Left forelimb (tissue), 1 donor: ENCODE measurements at places on chromosomes 16 and 17.
A peak's percentile ranks its signal among the peaks of the same experiment; 100 is the strongest.

- no peak for DNase-seq
Measured at GRCh38 chr17:81888988-81889595, 2.3 kb downstream of the ALYREF start.

GRCh38 chr16:82506692-82507670 is 119.8 kb upstream of the CDH13 start:
- no peak for DNase-seq

- DNase-seq = no peak
Measured at GRCh38 chr16:87276091-87276701, 41.0 kb downstream of the C16orf95 start.

DNA sequence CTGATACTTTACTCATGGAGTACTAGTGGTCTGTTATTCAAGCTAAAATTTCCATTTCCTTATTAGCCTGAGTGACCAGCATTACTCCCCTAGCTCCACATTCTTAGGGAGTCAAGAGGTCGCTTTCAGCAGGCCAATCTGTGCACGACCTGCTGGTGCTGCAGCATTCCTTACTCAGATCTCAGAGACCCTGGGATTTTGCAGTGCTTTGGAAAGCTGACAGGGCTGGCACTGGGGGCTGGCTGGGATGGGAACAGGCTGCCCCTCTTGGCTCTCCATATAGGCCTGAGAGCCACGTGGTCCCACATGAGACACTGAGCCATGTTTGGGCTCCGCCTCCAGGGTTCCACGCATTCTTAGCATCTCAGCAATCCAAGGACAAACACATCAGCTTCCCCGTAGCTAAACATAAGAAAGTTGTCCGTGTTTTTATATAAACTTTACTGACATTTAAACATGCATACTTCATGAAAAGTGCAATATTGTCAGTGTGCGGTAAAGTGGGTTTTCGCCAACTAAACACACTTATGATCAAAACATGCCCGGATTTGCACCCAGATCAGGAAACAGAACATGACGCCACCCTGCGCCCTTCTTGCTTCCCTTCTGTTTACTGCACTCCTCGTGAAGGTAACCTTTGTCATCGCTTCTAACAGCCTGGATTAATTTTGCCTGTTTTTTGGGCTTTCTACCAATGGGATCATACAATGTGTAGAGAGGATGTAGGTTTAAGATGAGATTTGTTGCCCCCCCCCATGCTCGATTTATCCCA is 254.5 kb upstream of the CACNG5 start:
- DNase-seq = no peak

DNA sequence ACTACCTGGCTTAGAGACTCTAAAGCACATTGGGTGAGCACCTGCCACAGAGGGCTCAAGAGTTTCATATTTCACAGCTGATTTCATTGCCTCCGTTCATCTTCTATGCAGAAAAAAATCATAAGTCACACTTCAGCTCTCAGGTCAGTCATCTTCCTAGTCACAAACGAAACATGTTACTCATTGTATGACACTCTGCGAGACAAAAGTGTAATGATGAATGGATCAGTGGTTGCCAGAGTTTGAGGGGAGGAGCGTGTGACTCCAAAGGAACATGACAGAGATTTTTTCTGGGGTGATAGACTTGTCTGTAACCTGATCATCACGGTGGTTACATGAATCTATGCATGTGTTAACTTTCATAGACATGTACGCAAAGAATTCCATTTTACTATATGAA is 195.2 kb upstream of the CNTNAP4 start:
- DNase-seq = no peak

- no peak for DNase-seq
Measured at GRCh38 chr17:3539881-3540540, 17.6 kb downstream of the TRPV3 start.

GRCh38 chr16:67084345-67085028 is 25.3 kb upstream of the PHAF1 start:
- no peak for DNase-seq

DNA sequence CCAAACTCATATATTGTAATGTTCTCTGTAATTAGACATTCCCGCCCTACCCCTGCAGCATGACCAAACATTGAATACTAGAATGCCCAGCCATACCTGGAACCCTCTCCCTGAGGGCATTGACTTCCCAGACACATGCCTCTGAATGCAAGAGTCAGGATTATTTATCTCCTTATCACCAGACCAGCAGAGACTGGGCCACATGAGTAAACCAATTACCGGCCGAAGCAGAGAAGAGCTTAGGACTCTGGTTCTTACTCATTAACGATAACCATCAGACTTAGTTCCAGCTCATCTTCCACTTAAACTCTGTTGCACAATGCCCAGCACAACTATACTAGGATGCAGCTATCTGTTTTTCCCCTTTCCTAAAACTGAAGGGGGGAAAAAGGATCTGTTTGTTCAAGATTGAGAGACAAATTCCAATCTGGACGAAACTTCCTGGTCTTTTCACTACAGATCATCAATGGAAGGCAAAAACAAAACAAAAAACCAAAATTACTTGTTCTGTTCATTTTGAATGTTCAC is 88.2 kb upstream of the CORO6 start:
- no peak for DNase-seq

- DNase-seq = no peak
Measured at GRCh38 chr17:75380750-75381149, 24.7 kb downstream of the GRB2 start.

DNA sequence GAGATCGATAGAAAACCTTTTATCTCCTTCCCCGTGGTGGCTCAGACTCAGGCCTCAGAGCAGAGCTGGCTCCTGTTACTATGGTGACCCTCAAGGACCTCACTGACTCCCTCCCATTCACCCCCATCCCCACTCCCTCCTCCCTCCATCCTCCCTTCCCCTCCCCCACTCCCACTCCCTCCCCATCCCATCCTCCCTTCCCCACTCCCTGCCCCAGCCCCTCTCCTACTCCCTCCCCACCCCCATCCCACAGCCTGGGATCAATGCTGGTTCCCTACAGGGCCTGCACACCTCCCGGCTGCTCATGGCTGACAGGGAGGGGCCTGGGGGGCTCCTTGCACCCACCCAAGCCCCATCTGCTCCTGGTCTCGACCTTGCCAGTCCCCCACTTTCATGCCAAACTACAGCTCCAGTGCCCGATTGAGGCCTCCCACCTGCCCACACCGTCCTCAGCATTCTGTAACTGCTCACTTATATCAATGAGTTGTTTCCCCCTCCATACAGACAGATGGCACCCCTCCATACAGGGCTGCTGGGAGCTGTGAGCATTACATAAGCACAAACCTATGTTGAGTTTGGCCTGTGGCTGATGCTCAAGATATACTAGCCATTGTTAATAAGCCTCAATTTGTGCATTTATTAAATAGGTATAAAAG is 11.6 kb upstream of the RAI1 start:
- no peak for DNase-seq

DNA sequence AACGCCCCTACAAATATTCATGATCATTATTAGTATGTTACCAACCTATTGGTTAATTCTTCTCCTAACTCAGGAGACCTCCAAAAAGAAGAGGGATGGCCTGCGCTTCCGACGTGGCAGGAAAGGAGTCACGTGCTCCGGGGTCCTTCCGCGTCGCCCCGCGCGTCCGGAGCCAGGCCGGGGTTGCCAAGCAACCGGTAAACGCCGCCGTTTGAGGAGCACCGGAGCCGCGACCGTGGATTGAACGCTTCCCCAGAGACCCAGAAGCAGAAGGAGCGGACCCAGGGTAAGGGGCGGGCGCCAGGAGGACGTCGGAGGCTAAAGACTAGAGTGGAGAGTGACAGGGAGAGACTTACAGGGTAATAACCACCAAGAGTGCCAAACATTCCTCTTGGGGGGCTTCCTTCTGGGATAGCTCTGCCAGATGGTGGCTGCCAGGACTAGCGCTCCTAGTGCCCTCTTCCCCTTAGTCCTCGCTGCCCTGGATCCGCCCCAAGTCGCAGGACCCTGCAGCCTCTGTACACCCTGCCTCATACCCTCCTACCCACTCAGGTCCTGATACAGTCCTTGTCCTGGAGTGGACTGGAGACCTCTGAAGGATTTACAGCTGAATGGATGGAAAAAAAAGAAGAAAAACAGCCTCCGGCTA is at the start of gene DNAI2:
TSS of gene DNAI2 (plus strand) at position 175 of the 649 bp plus-strand sequence. CDS start 7,584 bp downstream, outside the sequence.
- no peak for DNase-seq

DNA sequence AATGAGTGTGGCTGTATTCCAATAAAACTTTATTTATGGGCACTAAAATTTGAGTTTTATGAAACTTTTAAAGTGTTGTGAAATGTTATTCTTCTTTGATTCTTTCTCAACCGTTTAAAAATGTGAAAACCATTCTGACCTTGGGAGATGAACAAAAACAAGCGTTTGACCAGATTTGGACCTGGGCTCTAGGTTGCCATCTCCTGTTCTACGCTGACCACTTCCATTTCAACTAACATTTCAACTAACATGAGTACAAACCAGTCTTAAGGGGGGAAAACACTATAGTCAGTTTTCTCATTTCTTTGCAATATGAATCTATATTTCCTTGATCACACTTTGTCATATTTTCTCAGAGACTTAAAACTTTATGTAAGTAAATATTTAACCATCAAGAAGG is 118.4 kb upstream of the IRX5 start:
- DNase-seq = no peak

- no peak for DNase-seq
Measured at GRCh38 chr17:49382556-49382955, 20.5 kb upstream of the ZNF652 start.

DNA sequence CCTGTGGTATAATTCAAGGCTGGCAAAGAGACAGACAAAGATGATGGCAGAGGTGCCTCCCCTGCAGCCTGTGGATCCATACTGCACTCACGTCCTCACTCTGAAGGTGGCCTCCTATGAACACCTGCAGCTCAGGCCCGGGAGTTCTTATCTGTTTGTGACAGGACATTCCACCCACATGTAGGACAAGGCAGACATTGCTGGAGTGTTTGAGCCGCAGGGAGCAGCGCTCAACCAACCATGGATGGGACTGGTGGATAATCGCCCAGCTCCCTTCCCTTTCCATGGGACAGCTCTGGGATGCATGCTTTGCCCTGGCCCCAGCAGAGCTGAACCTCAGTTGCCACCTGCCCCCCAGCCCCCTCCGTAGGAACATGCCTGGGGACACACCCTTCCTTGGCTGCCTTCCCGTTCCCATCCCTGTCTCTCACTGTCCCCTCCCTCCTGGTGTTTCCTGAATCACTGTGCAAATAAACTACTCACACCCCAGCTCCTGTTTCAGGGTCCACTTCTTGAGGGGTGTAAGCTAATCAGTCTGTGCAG is 22.2 kb downstream of the ITPRIPL2 start:
- DNase-seq = no peak

- DNase-seq = no peak
Measured at GRCh38 chr16:8549843-8550412, 40.4 kb downstream of the TMEM114 start.

DNA sequence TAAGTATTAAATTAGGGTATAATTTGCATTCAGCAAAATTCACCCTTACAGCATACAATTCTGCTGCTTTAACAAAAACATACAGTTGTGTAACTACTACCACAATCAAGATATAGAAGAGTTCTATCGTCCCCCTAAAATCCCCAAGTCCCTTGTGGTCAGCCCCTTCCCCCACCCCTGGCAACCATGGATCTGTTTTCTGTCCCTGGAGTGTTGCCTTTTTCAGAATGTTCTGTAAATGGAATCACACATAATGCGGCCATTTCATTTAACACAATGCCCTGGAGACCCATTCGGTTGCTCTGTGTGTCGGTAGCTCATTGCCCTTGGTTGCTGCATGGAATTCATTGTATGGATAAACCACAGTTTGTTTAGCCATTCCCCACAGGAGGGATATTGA is 190.2 kb downstream of the IRX5 start:
- DNase-seq = no peak

DNA sequence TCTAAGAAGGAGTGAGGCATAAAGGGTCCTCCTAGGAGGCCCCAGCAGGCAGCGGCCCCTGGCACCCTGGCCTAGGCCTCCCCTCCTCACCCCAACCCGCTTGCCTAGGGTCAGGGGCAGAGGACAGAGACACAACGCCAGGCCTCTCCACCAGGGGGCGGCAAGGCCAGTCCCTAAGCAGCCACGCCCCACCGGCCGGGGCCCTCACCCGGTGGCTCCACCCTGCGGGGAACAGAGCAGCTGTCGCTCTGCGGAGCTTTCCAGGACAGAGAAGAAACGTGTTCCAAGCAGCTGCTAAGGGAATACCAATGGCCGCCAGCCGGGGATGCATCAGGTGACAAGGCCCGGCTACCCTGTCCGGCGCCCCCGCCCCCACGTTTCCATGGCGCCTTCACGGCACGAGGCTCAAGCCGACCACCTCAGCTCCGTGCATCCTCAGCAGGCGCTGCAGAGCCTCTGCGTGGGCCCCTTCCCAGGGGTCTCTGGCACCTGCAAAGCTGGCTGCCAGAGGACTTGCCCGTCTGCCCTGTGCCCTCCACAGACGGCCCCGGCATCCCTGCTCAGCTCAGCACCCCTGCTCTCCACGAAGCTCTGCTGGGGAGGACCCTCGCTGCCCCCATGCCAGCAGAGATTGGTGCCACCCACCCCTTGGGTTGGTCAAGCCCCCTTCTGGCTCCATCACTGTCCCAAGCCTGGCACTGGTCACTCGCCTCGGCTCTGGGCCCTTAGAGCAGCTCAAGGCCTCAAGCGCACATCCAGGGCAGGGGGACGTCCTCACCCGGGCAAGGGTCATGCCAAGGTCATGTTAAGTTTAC is 5.6 kb downstream of the ZNF598 start:
- DNase-seq = peak; percentile 91

GRCh38 chr17:53234138-53234537 is 588.6 kb upstream of the KIF2B start:
- no peak for DNase-seq

- no peak for DNase-seq
Measured at GRCh38 chr17:67489273-67489672, 112.2 kb downstream of the PITPNC1 start.

- no peak for DNase-seq
Measured at GRCh38 chr16:62224646-62225209, 188.5 kb upstream of the CDH8 start.

GRCh38 chr16:11355862-11356261 is 10.6 kb downstream of the RMI2 start:
- no peak for DNase-seq

DNA sequence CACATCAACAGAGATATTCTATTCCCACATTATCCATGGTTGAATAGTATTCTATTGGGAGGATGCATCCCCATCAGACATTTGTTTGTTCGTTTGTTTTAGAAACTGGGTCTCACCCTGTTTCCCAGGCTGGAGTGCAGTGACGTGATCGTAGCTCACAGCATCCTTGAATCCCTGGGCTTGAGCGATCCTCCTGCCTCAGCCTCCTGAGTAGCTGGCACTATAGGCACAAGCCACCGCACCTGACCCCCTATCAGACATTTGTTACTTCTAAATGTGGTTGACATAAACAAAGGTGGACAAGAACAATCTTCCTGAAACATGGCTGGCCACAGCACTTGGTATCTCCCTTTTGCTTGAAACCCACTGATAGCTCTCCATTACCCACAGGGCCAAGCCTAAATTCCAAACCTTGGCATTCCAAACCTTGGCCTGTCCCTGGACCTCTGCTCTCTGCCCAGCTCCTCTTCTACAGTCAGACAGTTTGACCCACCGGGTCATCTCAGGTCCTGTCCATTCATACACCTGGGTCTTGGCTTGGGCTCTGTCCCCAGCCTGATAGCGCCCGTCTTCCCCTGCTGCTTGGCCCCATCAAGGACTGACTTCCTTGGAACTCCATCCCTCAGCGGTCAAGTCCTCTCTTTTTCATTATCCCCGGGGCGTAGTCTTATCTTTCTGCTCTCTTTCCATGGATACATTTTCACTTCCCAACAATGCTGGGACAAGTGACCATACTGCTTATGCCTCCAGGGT is 1.5 kb upstream of the PRR29 start:
- DNase-seq = no peak

GRCh38 chr16:30112197-30113030 is 923 bp downstream of the GDPD3 start:
- DNase-seq = no peak

- no peak for DNase-seq
Measured at GRCh38 chr16:55628306-55628968, 27.4 kb upstream of the SLC6A2 start.
